Stimulated activated CD8-positive, alpha-beta memory T cell treated with anti-CD3 and anti-CD28 coated beads, Interleukin-7, amount 100 ng/mL, for 24 hours (primary cell): ENCODE measurements at places on chromosomes 5 and 9.

DNA sequence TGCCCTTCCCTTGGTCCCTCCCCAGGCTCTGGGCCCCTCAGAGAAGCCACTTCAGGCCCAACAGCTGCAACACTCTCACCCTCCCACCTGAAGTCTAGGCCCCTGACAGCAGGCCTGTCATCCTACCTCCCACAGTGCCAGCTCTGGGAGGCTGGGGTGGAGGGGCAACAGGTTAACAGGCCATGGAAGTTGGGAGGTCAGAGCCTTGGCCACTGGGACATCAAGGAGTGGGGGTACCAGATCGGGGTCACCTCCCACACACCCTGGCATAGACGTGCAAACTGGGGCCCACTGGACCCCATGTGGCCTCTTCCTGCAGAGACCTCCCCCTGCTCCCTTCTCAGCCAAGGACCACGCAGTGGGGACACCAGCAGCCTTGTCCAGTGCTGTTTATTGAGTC is 2.8 kb downstream of the SSNA1 start:
- no peak for DNase-seq

- no peak for DNase-seq
These were observed 16.7 kb downstream of the CXXC5 start for GRCh38 chr5:139664727-139665351.

DNA sequence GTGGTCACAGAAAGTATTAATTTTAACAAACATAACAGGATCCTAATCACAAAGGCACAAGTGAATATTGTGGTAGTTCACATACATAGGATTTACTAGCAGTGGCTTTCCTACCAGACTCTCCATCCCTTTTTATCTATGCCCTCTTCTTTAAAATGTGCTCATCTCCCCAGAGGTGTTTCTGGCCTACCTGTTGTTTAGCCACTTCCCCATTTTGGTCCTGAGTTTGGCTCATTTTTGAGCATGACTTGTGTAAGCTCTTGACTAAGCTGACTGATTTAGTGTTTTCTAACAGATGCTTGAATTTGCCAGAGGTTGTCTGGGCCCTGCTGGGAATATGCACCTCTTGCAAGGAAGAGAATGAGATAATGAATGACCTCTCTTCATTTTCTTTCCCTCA is 517.7 kb upstream of the CLINT1 start:
- no peak for DNase-seq

DNA sequence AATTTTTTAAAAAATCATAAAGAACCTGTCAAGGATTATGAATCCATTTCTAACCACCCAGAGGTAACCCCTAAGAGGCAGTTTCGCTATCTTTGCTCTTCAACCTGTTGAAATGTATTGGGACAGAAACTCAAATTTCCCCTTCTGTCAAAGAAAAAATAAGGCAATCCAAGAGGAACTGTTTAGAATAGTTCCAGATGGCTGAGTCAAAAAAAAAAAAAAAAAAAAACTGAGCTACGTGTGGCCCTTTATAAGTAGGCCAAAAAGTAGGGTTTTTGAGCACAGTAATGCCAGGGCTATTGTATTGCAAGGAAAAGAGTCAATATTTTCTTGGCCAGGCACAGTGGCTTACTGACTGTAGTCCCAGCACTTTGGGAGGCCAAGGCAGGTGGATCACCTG is 94.9 kb downstream of the RAD23B start:
- no peak for DNase-seq

GRCh38 chr5:145812877-145813276 is 22.3 kb downstream of the PRELID2 start:
- DNase-seq: no peak

DNA sequence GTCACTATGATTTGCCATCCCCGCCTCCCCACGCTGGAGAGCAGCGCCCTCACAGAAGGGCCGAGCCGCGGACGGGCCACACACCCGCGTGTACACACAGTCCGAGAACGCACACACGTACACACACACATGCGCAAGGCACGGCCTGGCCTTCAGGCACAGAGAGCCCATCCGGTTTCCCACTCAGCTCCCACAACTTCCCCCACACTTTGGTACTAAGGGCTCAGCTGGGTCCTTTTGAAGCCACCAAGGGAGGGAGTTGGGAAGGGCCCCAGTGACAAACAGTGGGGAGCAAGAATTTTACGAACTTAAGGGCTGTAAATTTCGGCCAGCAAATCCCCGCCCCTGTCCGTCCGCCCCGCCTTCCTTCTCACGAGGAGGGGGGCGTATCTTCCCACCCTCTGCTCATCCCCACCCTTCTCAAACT is 133.3 kb upstream of the HAND1 start:
- no peak for DNase-seq

DNA sequence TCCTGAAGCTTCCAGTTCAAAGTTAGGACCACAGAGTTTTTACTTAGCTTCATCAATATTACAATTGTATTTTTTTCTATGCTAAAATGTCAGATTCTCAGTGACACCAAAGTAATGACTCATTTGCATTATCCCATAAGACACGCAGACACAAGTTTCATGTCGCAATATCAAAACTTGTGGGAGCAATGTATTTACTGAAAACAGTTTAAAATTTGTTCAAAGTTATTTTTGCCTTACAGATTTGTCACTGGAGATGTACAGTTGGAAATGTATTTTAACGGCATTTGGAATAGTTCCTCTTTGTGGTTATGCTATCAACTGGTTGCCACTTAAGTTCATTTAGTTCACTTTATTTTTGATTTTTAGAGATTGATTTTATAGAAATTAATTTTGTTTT is 36.2 kb upstream of the DAP start:
- DNase-seq: no peak

DNA sequence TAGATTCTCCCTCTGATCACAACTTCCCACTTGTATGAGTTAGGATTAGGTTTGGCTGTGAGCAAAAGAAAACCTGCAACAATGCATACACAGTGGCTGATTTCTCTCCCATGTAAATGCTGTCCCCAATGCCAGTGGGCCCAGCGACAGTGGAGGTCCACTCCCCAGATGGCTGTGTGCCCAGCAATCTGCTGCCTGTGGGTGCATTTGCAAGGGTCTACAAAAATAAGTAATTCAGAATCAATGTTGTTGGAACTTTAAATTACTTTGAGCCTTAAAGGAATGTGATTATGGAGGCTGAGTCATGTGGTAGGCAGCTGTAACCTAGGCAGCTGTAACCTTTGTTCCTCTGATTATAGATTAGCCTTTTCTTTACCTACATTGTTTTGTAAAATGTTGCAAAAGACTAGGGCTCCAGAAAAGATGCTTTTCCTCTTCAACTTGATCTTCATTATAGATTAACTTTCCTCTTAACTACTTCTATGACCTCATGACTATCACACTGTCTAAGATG is 14.2 kb upstream of the MXD3 start:
- DNase-seq: no peak

DNA sequence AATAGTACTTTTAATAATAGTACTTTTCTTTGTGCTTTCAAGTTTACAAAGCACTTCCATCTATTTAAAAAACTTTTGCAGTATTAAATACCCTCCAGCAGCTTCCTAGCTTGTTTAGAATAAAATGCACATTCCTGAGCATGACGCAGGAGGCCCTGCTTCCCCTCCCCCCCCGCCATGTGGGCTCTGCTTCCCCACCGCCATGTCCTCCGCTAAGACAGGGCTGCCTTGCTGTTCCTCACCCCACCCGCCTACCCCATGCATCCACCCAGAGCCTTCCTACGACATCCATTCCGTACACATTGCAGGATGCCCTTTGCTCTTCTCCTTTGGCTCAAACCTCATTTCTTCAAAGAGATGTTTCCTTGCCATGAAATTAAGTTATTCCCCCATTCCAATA is 205.9 kb upstream of the MSX2 start:
- DNase-seq: no peak

DNA sequence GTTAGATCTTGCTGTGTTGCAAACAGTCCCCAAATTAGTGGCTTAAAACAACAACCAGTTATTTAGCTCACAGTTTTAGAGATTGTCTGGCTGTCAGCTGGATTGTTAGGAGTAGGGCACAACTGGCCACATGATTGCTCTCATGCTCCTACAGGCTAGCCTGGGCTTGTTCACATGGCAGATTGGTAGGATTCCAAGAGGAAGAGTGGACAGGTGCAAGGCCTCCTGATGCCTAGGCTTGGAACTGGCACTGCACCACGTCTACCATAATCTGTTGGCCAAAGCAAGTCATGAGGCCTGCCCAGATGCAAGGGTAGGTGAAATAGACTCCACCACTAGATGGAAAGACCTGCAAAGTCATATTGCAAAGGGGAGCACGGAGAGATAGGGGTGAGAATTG is 76.4 kb downstream of the ACER2 start:
- DNase-seq: no peak

DNA sequence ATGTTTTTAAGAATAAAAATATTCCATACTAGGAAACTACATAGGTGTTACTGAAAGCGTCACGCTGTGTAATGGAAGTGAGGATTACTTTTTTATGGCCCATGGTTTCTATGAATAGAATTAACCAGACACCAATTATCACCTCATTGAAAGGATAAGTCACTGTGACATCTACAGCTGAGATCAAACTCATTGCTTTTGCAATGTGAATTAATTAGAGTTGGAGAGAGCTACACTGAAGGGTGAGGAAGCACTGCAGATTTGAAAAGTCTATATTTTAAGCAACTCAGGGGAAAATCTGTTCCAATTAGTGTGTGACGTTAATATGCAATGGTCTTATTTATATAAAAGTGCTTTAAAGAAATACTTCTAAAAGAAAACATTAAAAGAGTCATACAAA is 1300.1 kb upstream of the DMAC1 start:
- DNase-seq: no peak

DNA sequence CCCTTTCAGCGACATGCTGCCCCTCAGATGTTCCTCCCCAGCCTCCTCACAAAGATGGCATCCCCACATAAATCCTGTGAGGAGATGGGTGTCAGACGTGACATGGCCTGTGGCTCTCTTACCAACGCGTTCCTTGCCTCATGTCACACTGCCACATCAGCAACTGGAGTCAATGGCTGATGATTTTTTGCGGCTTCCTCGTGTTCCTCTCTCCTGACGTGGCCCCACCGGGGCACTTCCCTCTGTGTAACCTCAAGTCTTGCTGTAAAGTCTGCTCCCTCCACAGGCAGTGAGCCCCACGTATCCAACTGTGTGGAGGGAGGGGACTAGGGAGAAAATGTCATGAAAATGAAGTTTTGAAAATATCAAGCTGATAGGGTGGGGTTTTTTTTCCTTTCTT is 53.2 kb upstream of the SHISAL2B start:
- DNase-seq: no peak

- DNase-seq: no peak
These were observed 73.4 kb upstream of the ANKH start for GRCh38 chr5:14944996-14945395.

DNA sequence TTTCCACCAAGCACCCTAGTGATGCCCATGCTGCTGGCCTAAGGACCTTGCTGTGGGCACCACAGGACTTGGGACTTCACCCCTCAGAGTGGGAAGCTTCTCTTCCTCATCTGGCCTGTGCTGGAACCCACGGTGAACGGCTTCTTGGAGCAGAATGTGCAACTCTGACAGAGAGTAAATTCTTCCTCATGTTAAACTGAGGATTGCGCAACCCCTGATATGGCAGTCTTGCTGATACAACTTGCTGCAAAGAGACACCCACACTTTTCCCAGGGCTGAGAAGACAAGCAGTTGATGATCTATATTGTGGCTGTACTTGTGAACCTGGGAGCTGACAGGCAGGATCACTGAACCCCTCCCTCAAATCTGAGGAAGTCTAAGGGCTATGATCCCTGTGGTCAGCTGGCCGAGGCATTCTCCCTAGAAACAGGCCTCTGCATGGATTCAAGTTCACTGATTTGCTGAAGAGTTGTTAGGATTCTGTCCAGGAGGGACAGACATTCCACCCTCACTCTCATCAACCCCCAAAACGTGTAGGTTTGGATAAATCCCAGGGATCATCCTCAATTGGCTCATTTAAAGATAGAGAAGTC is 307.2 kb downstream of the MTRR start:
- DNase-seq: no peak

- DNase-seq: no peak
These were observed 339.4 kb downstream of the PRELID2 start for GRCh38 chr5:145495741-145496140.

DNA sequence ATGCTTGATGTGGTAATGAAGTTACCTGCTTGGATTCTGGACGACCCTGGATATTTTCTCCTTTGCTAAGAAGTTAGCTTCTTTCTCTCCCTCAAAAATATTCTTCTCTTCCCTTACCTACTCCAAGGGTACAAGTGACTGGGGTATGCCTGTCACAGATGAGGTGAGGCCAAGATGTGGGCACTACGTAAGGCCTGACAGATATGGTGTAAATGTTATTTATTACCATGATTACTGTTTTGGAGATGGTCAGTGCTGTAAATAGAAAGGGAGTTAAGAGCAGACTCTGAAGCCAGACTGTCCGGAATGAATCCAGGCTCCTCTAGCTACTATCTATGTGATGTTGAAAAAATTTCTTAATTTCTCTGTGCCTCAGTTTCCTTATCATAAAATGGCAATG is 1.1 kb upstream of the KIAA1958 start:
- DNase-seq: no peak

- DNase-seq: no peak
These were observed 488.6 kb upstream of the SGCD start for GRCh38 chr5:155838394-155838793.

GRCh38 chr5:35129921-35130485 is 82.3 kb upstream of the AGXT2 start:
- DNase-seq: peak; percentile 7

- DNase-seq: no peak
These were observed 127.1 kb upstream of the GLRA1 start for GRCh38 chr5:152051499-152052454.

- DNase-seq: no peak
These were observed 1.3 kb upstream of the DMRT2 start for GRCh38 chr9:1048811-1049210.

DNA sequence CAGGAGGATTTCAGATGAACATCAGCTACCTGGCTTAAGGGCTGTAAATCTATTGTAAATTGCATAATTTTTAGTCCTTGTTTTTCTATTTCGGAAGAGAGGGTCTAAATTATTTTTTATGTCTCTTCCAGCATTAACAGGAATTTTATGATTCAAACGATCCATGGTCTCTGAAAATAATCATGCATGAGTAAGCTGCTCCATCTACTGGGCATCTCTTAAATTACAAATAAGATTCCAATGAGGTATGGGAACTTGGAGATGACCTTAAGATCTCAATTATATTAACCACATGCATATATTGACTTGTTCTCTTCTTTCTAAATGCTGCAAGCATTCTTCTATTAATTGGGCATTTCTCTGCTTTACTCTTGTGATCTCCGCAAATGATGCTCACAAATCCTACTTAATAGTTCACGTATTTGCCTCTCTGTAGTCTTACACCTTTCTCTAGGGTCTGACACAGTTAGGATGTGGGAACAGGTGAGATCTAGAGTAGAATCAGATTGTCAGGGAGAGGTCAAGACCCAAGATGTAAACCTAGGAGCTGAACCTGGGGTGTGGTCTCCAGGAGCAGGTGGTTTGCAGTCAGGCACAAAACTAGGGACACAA is 86.9 kb downstream of the NUDT12 start:
- DNase-seq: no peak

- no peak for DNase-seq
These were observed 95.0 kb upstream of the EPB41L4A start for GRCh38 chr5:112514111-112514510.

- no peak for DNase-seq
These were observed 52.4 kb downstream of the SMIM23 start for GRCh38 chr5:171838066-171838465.

- no peak for DNase-seq
These were observed 126.8 kb downstream of the PDE8B start for GRCh38 chr5:77337246-77337645.
